ENCODE measurements at places on chromosomes 6 and 20. TPM values are rescaled to one million over a fixed set of nuclear protein-coding genes. Genes with fewer than 3 reads are reported as not detected.

Gene LAMA4
- 65.4 TPM for total RNA-seq

Gene PSORS1C2
- not detected for total RNA-seq

Gene CLDN20
- total RNA-seq, result not detected

Gene MCCD1
- total RNA-seq, result not detected

Gene TPBG
- 20.4 TPM for total RNA-seq

Gene ATP6V1G2
- total RNA-seq, result 48.2 TPM

All from cerebellum (tissue), 4 donors.